Natural killer cell treated with Interleukin-12 subunit alpha and Interleukin-12 subunit beta and Interleukin-15 and Interleukin-18, amount 100 ng/mL, for 72 hours (primary cell): ENCODE measurements at places on chromosomes 7 and 10.

DNA sequence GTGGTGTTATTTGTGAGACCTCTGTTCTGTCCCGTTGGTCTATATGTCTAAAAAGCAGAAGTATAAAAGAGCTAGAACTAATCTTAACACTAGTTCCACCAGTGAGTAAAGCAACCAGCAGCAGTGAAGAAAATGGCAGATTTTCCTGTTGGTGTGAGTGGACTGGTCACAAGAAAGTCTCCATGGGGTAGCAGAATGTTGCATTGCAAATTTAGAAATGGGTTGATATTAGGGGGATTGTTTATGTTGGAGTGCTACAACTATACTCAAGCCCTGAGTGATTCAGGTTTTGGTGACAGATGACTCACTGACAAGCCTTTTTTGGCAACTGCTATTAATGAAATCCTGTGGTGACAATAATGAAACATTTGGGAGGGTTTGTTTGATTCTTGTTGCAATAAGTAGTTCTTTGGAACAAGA is 5.6 kb downstream of the AVL9 start:
- no peak for DNase-seq

GRCh38 chr7:77461246-77461645 is 45.1 kb upstream of the GSAP start:
- DNase-seq: no peak

- DNase-seq: no peak
Observed at GRCh38 chr7:130879191-130879590, 145.2 kb upstream of the KLF14 start.

DNA sequence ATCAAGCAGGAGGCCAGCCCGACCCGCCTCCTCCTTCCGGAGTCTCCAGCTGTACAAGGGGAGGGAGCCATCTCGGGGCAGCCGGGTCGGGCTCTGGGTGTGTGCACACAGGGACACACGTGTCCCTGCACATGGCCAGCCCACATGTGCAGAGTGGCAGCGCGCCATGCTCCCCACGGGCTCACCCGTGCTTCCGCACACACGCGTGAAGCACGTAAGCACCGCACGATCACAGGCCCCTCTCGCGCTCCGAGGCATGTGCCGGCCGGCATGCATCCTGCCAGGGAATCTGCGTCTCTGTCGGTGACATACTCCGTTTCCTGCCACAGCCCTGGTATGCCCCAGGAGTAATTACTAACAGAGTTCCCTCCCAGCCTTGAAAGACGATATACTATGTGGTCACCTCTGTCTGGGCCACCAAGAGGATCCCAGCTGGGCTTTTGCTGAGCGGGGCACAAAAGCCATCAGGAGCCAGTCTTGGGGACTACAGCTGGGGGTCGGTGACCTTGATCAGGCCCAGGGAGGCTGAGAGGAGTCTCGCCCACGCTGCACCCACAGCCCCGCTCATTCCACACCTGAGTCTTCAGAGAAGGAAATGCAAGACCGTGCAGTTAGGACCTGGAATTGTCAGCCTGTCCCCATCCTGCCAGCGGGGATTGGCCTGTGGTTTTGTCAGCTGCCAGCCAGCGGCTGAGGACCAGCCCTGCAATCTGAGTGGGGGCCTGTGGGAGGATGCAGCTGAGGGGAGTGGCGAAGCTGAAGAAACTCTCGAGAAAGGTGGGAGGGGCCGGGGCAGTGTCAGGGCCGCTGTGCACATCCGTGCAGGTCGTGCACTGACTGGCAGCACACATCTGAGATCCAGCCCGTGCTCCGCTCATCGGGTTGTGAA is 11.0 kb upstream of the LFNG start:
- DNase-seq: peak; percentile 83

GRCh38 chr7:42702647-42703046 is 209.2 kb downstream of the C7orf25 start:
- DNase-seq: no peak

DNA sequence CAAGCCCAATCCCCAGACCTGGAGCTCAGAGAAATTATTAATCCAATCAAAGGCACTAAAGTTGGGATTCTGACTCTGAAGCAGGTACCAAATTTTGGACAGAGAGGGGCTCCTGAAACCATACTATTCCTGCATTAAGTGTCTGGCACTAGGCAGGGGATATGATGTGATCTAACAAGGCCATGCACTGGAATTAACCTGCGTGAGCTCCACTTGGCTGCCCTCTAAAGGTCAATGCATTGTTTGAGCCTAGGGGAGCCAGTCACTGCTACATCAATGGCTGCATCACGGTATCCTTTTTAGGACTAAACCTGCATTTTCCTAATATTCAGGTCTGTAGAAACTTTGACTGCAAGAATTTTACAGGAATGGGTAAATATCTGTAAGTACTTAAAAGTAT is 42.1 kb downstream of the ST8SIA6 start:
- DNase-seq: no peak

DNA sequence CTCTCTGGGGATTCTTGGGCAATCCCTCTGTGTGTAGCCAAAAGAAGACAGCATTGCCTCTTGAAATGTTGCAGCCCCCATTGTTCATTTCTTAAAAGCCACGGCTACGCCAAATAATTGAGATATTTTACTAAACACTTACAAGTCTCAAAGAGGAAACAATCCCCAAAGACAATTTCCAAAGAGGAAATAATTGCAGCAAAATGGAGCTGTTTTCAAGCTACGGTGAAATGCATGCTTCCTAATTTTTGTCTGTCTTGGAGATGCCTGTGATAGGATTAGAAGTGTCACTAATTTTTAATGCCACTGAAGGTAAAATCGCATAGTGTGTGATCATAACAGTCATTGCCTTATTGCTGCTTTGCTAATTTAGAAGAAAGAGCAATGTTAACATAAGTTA is 72.9 kb upstream of the NAMPT start:
- DNase-seq: no peak

GRCh38 chr10:68564712-68565111 is 4.6 kb downstream of the TET1 start:
- no peak for DNase-seq

DNA sequence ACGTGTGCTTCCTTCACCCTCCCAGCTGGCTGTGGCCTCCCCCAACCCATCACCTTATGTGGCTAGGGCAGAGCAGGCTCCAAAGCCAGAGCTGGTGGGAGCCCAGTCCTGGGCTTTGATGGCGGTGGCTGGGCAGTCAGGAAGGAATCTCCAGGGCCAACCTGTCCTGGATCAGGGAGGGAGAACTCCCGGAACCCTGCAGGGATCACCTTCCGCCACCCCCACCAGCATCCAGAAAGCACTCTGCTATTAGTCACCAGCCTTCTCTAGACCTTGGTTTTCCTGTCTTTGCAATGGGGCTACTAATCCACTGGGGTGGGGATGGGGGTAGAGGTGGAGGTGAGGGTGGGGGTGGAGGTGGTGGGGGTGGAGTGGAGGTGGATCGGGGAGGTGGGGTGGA is 139.0 kb downstream of the ZMIZ1 start:
- DNase-seq: no peak

GRCh38 chr10:124917428-124918190 is 24.3 kb upstream of the ZRANB1 start:
- no peak for DNase-seq

- DNase-seq: no peak
Observed at GRCh38 chr10:110042181-110042580, 34.4 kb downstream of the ADD3 start.

- no peak for DNase-seq
Observed at GRCh38 chr7:91566402-91566732, 302.1 kb downstream of the FZD1 start.

GRCh38 chr7:51950813-51951212 is 634.2 kb upstream of the COBL start:
- DNase-seq: no peak

DNA sequence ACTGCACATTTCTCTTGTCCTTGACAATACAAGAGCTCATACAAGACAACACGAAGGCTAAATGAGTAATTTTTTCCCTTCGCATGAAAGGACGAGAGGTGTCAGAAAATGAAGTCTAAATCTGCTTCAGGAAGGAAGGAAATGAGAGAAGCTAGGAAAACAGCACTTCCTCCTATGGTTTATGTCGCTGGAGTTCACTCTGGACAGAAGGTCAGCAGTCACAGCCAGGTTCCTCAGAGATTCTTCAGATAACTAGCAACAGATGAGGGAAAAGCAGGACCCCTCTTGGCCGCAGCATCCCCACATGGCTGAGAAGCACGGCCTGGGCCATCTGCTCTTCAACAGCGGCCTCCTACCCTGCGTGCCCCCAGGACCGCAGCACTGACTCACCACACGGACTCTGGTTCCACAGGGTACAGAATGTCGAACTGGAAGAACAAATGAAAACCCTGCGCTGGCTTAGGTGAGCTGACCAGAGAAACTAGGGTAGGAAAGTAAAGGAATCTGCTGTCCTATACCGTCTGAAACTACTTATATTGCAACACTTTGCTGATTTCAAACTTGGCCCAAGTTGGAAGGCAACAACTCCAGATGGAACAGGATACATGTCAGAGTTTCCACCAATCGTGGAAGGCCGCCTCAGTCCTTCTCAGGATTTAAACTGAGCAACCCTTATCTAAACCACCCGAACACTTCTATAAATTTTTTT is 26.3 kb downstream of the DNMBP start:
- DNase-seq: no peak

GRCh38 chr7:116500078-116500853 is 728 bp downstream of the CAV2 start:
- DNase-seq: no peak

- no peak for DNase-seq
Observed at GRCh38 chr7:152643979-152644559, 31.9 kb downstream of the XRCC2 start.

- DNase-seq: peak; percentile 81
Observed at GRCh38 chr7:22885797-22886261, 63.2 kb upstream of the TOMM7 start.

DNA sequence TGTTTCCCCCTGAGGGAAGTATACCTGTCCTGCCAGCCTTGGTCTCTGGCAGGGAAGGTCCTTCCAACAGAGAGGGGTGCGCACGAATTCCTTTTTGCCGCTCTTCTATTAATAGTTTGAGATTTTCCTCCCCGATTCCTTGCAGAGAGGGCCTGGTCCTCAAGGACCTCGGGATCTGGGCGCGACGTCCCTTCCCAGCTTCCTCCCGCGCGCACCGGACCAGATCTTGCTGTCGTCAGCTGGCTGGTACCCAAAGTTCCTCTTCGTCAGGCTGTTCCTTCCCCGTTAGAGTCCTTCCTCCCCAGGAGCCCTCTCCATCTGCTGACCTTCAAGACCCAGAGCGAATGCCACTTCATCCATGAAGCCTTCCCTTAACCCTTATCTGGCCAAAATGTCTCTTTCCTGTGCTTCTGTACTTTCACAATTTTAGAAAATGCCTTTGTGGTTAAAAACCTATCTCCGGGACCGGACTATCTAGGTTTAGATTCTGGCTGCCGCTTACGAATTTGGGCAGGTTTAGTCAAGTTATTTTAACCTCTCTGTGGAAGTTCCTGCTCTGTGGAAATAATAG is 851 bp upstream of the GOT1 start:
- no peak for DNase-seq

GRCh38 chr7:73824986-73825385 is 5.8 kb upstream of the CLDN4 start:
- peak; percentile 44 for DNase-seq

DNA sequence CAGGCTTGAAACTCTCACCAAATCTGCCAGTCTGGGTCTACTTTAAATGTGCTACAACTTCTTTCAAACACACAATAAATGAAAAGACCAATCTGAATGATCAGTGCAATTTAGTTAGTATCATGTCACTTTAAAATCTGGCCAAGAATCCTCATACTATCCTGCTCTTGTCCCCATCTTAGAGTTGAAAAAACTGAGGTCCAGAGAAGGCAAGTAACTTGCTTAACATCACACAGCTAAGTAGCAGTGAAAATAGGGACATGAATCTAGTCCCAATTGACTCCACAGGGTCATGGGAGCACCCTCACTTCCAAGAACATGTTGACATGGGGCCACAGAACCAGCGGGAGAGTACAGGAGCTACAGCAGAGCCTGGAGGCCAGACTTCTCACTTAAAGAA is 3.1 kb upstream of the GDF10 start:
- no peak for DNase-seq

DNA sequence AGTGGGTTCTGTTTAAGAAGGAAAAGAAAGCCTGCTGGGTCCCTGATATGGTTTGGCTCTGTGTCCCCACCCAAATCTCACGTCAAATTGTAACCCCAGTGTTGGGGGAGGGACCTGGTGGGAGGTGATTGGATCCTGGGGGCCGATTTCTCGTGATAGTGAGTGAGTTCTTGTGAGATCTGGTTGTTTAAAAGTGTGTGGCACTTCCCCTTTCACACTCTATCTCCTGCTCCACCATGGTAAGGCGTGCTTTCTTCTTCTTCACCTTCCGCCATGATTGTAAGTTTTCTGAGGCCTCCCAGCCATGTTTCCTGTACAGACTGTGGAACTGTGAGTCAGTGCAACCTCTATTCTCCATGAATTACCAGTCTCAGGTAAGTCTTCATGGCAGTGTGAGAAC is 42.6 kb downstream of the INPP5A start:
- no peak for DNase-seq

- no peak for DNase-seq
Observed at GRCh38 chr7:26550492-26550891, 258.8 kb downstream of the SNX10 start.

DNA sequence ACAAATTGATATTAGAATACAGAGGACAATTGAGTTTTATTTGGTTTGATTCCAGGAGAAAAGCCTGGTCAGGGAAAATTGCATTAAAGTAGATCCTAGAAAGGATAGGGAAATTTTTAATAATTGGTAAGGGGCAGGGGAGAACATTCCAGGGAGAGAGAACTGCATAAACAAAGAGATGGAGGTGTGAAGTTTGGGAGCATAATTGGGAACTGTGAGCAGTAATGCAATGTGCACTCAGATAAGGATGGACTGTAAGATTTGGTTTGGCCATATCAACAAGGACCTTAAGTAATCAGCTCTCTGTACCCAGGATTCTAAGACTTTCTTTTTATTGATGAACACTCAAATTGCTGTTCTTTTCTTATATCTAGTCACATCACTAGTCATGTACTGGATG is 41.4 kb downstream of the ZMYND11 start:
- DNase-seq: no peak

GRCh38 chr10:45368181-45368580 is 5.8 kb upstream of the ALOX5 start:
- DNase-seq: no peak

- no peak for DNase-seq
Observed at GRCh38 chr10:114632869-114633715, 25.0 kb downstream of the ABLIM1 start.

DNA sequence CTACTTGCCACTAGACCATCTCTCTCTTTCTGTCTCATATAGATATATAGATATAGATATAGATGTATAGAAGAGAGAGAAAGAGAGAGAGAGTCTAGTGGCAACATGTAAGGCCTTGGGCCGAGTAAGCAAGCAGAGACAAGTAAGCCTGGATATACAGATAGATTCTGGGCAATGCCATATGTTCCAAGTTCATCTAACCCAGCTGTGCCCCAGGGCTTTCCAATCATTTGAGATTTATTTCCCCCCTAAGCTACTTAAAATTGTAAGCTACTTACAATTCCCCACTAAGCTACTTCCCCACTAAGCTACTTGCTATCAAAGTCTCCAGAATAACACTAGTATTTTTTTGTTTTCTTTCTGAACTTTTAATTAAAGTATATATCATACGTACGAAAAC is 1094.1 kb downstream of the DNAJB9 start:
- DNase-seq: no peak
